Cortex of kidney (tissue), 1 donor: ENCODE measurements at places on chromosomes 3 and 15.

- DNase-seq, result no peak
Observed at GRCh38 chr3:35965908-35966307, 326.6 kb downstream of the ARPP21 start.

- no peak for DNase-seq
Observed at GRCh38 chr15:48962662-48963523, 826 bp downstream of the SHC4 start.

GRCh38 chr15:91706322-91707032 lies 147.0 kb upstream of the SLCO3A1 start:
- no peak for DNase-seq

- no peak for DNase-seq
Observed at GRCh38 chr3:54376142-54376807, 253.9 kb downstream of the CACNA2D3 start.

GRCh38 chr15:38541026-38541425 lies 23.6 kb downstream of the RASGRP1 start:
- DNase-seq, result no peak

GRCh38 chr15:83897037-83897436 lies 243.1 kb downstream of the ADAMTSL3 start:
- no peak for DNase-seq

DNA sequence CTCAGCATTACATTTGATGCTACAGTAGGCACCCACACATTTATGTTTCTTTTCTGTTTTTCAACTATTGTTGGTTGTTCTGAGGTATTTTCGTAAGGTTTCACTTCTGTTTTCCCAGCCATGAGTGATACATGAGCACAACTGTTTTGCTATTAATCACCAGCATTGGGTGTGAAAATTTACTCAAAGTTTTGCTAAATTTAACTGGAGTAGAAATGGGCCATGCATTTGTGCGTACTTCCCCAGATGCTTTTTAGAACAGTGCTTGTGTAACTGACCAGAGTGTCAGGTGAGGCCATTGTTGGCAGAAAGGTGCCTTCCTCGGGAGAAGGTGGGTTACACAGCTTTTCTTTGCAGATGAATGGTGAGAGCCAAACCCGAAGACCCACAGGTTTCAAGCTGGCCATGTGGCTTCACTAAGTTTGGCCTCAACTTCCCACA lies 70.4 kb downstream of the ST6GAL1 start:
- no peak for DNase-seq

DNA sequence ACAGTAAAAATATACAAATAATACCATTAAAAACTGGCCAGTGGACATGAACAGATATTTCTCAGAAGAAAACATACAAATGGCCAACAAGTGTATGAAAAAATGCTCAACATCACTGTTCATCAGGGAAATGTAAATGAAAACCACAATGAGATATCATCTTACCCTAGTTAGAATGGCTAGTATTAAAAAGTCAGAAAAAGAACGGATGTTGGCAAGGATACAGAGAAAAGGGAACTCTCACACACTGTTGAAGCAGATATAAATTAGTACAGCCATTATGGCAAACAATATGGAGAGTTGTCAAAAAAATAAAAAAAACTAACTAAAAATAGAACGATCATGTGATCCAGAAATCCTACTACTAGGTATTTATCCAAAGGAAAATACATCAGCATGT lies 222.7 kb upstream of the NAALADL2 start:
- DNase-seq, result no peak

DNA sequence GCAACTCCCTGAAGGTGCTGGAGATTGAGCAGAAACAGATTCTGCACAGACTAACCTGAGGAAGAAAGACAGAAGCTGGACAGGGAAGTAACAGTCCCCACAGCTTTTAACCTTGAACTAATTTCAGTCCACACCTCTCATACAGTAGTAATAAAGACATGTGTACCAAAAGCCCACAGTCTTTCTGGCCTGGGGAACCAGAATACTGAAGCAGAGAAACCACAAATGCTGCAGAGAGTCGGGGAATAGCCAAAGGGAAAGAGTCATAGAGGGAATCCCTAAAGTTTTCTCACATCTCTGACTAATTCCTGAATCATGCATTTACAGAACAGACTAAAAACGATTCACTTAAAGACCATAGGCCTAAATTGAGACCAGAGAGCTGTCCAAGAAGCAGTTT lies 503.4 kb upstream of the NECTIN3 start:
- DNase-seq, result no peak

DNA sequence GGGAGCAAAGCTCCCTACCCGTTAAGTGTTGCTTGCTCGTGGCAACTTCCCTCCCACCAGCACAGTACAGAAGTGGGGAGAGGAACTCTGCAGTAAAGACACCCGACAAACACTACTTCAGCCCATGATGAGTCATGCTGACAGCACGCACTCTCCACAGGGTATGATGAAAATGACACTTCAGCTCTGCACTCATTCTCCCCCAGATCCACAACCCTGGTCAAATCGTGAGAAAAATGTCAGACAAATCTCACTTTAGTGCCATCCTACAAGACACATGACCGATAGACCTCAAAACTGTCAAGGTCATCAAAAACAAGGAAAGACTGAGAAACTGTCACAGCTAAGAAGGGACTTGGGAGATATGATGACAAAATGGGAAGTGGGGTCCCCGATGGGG lies 278.9 kb downstream of the OCA2 start:
- no peak for DNase-seq

- no peak for DNase-seq
Observed at GRCh38 chr3:9081184-9081818, 118.0 kb upstream of the RAD18 start.
